ENCODE measurements at places on chromosomes 11 and 22. TPM values are rescaled to one million over a fixed set of nuclear protein-coding genes. Genes with fewer than 3 reads are reported as not detected.

C11orf42 gene
- total RNA-seq = not detected

PHF5A gene
- total RNA-seq = 60.6 TPM

TMEM41B gene
- total RNA-seq = 65.0 TPM

CHRM1 gene
- not detected for total RNA-seq

CCS gene
- total RNA-seq = 60.2 TPM

TMEM132A gene
- total RNA-seq = 23.9 TPM

PHOX2A gene
- total RNA-seq = not detected

TOB2 gene
- 11.2 TPM for total RNA-seq

OR52J3 gene
- not detected for total RNA-seq

KIF18A gene
- total RNA-seq = 2.6 TPM

C11orf86 gene
- 0.28 TPM for total RNA-seq

GPR83 gene
- total RNA-seq = under 0.01 TPM

Measured in smooth muscle cell of bladder (primary cell).